ENCODE measurements at places on chromosomes 4 and X. TPM values are rescaled to one million over a fixed set of nuclear protein-coding genes. Genes with fewer than 3 reads are reported as not detected.

TMEM271 gene
- not detected for total RNA-seq

IBSP gene
- total RNA-seq = 0.16 TPM

TRMT2B gene
- 12.0 TPM for total RNA-seq

GYG2 gene
- 0.61 TPM for total RNA-seq

FGG gene
- not detected for total RNA-seq

IGSF1 gene
- not detected for total RNA-seq

DCAF8L2 gene
- not detected for total RNA-seq

LANCL3 gene
- total RNA-seq = 0.32 TPM

CT45A1 gene
- not detected for total RNA-seq

BEX5 gene
- not detected for total RNA-seq

TMA16 gene
- 20.9 TPM for total RNA-seq

UGT2A1 gene
- total RNA-seq = not detected

TXK gene
- total RNA-seq = 0.32 TPM

GAGE12E gene
- not detected for total RNA-seq

GABRE gene
- 137 TPM for total RNA-seq

JAKMIP1 gene
- not detected for total RNA-seq

PDCL2 gene
- total RNA-seq = not detected

ADH1C gene
- total RNA-seq = not detected

SPATA18 gene
- 25.2 TPM for total RNA-seq

FAAH2 gene
- total RNA-seq = 0.24 TPM

TLR6 gene
- 3.1 TPM for total RNA-seq
